ENCODE measurements at places on chromosomes 16 and 17.

- no peak for DNase-seq
Measured at GRCh38 chr17:80676096-80676466, 131.4 kb downstream of the RPTOR start.

DNA sequence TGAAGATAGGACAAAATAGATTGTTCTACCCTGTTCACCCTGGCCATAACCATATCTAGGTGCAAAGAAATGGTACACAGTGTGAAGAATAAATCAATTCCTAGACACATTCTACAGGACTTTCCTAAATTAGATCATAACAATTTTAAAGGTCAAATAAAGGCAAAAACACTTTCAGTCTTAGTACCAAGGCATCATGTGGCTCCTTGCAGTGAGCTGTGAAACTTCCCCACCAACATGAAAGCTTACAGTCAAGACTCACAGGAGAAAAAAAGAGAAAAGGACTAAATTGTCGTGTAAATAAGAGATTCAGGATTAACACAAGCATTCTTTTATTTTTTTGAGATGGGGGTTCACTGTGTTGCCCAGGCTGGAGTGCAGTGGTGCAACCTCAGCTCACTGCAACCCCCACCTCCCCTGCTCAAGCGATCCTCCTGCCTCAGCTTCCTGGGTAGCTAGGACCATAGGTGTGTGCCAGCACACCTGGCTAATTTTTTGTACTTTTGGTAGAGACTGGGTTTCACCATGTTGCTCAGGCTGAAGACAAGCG lies 14.2 kb downstream of the NSMCE1 start:
- DNase-seq: peak; percentile 74

DNA sequence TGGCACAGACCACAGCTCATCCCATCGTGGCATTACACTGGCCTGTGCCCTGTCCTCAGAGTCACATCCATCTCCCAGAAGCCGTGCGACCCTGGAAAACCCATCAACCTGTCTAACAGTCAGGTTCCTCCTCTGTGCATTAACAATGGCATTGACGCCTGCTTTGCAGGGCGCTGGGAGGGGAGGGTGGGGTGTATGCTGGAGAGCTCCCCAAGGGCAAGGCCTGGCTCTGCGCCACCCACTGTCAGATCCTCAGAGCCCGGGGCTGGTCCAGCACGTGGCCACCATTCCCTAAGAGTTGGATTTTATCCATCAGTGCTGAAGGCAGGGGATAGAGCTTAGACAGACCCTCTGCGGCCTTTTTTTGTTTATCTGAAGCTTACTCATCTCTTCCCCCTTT lies 28.7 kb downstream of the NOS2 start:
- no peak for DNase-seq

DNA sequence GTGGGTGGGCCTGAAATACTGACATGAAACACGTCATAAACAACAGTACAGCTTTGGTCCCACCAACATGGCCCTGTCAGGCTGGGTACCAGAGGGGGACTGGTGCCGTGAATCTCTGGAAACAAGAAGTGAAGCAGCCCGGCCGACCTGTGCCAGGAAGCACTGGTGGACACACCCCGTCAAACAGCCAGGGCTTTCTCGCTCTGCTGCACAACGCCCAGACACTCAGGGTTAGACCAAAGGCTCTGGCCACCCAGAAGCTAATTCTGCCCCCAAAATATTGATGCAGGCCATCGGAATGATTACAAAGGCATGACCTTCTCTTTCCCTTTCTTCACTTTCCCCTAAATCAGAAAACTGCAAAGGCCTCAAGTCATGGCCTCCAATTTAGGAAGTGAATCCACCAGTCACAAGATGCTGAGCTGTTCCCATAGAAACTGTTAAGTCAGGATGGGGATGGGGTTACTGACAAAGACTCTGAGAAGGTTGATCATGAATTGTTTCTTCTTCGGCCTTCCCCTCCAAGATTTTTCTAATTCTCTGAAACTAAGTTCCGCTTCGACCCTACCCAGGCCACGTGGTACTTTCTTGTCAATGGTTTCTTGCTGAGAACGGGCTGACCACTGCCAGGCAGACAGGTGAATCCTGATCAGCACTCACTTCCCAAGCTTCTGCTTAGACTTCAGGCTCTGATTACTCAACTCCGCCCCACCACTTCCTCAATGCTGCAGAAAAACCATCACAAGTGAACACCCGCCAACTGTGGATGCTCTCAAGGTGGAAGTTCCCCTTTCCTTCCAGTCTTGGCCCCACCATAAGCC lies 6.7 kb downstream of the PITPNA start:
- DNase-seq: peak; percentile 92

DNA sequence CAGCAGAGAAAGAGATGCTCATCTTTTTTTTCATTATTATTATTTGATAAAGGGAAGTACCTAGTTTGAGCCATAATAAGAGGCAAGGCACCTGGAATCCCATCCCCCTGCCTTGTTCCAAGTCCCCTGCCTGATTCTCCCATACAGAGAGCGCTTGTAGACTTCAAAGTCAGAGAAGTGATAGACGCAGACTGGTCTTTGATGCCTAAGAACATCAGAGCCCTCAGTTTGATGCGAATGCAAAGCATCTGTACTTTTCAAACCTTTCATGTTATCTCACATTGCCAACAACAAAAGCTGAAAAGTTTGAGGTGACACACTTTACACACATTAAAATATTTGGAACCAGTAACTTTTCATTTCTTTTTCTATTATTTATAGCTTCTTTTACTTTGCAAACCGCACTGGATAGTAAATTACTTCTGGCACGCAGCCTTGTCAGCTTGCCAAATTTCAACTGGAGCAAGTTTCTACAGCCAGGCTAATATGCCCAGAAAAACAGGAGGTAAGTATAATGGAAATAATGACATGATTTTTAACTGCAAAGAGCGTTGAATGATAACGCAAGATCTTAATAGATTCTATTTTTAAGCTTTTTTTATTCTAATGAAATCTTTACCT lies 5.9 kb upstream of the UTP6 start:
- DNase-seq: no peak

- no peak for DNase-seq
Measured at GRCh38 chr16:70743791-70744190, 57.2 kb downstream of the VAC14 start.

GRCh38 chr16:9090101-9090959 lies 1.1 kb upstream of the HAPSTR1 start:
- peak; percentile 29 for DNase-seq

DNA sequence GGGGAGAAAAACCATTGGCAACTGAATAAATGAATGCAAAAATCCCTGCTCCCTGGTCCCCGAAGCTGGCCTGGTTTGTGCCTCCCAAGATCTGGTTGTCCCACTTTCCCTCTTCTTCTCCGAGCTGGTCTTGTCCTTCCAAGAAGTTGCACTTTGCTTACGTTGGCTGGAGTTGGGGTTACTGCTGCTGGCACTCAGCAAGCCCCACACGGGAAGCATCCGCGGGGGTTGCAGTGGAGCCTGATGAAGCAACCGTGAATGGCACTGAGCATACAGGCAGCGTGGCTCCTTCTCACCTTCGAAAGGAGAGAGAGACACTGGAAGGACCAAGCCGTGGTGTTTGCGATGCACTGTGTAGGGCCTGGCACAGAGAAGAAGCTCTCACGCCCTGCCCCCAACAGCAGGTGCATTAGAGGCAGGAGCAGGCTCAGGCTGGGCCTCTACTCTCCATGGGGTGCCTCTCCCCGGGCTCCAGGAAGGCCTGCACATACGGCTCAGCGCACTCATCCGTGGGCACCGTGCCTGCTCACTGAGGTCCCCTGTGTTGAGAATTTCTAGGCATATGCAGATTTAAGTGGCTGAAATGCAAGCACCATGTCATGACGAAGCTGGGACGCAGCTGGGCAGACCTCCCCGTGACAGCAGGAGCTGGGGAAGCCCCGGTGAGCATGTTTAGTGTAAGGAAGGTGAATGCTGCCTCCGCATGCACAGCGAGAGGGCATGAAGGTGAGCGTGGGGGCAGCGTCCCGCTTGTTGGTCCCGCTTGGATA lies 12.1 kb downstream of the CA5A start:
- DNase-seq: no peak

DNA sequence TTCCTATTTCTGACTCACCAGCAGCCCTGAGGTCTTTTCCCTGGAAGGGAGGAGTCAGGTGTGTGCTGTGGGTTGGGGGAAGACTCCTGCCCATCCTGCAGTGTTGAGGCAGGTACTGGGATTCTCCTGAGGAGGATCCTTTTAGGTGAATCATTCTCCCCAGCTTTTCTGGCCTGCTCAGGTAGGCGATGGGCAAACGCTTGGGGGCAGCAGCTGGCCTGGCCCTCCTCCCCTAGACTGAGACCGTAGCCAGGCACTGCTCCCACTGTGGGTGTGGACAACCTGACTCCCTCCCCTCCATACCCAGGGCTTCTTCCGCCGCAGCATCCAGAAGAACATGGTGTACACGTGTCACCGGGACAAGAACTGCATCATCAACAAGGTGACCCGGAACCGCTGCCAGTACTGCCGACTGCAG lies 15.1 kb downstream of the GJD3 start:
- no peak for DNase-seq

DNA sequence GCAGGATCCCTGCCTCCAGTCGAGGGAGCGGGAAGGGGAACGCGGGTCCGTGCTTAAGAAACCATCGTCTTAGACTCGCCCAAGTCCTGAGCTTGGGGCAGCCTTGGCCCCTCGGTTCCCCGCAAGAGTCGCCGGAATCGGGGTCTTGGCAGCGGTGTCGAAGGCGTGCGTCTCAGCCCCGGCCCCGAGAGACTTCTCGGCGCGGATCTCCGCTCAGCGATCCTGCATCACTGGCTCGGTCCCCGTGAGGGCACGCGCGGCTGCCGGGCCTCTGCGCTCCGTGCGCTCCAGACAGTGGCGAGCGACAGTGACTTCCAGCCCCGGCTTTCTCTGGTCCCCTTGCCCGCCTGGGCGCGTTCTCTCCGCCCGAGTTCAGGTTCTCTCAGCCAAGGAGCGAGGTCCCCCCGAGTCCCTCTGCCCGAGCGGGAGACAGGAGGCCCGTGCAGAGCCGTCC lies 380 bp downstream of the HS3ST3A1 start:
- peak; percentile 5 for DNase-seq

DNA sequence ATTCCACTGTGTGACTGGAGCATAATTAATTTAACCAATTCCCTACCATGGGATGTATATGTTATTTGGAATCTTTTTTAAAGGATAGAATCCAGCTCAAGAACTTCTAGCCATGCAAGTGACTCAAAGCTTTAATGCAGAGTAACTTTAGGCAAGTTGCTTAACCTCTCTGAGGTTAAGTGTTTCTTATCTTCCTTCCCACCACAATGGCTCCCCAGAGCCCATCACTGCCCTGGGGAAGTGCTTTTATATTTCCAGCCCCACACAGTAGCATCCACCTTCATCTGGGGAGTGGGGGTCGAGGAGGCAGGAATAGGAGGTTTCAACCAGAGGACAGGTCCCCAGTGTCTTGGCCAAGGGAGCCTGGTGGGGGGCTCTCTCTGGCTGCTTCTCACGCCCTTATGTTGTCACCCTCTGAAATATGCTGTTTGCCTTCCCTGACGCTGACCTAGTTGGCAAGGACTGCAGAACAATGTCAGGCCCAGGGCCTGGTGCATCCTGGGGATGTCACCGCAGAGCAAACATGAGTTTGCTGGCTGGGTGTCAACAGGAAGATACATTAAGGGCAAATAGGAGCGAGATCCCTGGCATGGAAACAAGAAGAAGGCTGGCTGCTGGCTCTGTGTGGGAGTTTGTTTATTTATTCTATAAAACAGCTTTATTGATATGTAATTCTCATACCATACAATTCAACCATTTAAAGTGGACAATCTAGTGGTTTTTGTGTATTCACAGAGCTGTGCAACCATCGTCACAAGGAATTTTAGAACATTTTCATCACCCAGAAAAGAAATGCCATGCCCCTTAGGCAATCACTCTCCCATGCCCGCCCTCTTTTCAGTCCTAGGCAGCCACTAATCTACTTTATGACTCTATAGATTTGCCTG lies 46.6 kb upstream of the WSB1 start:
- no peak for DNase-seq

- DNase-seq: peak; percentile 60
Measured at GRCh38 chr17:75181608-75182318, 996 bp downstream of the SUMO2 start.

GRCh38 chr17:74089869-74090464 lies 113.5 kb upstream of the RPL38 start:
- peak; percentile 92 for DNase-seq

GRCh38 chr16:78743556-78743955 lies 644.1 kb downstream of the WWOX start:
- DNase-seq: no peak

DNA sequence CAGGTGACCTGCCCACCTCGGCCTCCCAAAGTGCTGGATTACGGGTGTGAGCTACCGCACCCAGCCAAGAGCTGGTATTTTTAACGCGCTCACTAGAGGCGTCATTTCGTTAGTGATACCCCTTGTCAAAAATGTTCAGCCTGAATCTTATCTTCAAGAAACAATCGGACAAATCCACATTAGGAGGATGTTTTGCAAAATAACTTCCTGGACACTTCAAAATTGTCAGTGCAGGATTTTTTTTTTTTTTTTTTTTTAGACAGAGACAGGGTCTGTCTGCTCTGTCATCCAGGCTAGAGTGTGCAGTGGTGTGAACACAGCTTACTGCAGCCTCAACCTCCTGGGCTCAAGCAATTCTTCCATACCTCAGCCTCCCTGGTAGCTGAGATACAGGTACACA lies 63.0 kb downstream of the RMI2 start:
- DNase-seq: no peak

DNA sequence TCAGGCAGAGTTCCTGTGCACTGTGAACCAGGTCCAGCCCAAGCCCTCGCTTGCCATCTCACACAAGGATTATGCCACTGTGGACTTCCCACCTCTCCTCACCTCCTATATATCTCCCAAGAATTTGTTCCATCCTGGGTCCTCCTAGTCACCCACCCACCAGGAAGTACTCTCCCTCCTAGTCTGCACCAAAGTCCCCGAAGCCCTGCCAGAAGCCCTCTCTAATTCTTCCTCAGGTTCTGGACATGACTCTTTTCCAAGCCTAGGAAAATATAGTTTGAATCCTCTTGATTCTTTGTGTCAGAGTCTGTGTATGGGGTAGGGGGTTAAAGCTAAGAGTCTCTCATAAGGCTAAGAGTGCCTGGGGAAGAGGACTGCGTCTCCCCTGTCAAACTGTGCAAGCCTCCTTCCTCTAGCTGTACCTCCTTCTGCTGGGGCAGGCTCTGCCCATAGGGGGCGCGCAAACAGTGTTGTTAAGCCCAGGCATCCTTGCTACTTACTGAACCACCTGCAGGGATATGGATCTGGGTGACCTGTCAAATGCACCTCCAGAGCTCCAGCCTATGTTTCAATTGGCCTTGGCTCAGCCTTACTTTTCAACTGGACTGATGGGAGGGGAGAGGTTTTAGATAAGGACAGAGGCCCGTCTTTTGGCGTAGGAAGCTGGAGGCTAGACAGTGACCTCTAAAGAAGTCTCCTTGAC lies 16.6 kb upstream of the DLX4 start:
- peak; percentile 79 for DNase-seq

DNA sequence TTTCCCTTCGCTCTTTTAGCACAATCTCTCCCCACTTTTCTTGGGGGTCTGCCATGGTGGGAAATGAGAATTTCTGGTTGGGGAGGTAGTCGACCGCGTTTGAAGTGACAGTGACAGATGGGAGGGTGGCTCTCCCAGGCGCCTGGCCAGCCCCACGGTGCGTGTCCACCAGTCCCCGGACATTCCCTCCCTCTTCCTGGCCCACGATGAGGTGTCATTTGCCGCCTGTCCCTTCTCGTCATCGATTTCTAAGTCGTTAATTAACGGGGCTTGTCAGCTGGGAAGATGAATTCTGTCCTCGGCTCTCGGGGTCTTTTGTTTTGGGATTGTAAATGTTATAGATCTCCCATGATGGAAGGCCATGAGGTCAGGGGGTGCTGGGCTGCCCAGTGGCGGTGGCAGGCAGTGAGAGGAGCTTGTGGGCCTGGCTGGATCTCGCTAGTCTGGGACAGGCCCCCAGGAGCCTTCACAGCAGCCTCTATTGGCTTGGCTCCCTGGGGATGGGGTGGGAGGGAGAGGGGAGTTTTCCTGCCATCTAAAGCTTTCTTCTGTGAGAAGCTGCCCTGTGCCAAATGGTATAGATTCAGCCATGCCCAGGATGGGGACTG lies 164.2 kb downstream of the MRM1 start:
- DNase-seq: no peak

Data from suppressor macrophage treated with lipopolysaccharide for 1 hour (primary cell).